SK-N-MC (cell line): ENCODE measurements at places on chromosomes 2 and 18.

DNA sequence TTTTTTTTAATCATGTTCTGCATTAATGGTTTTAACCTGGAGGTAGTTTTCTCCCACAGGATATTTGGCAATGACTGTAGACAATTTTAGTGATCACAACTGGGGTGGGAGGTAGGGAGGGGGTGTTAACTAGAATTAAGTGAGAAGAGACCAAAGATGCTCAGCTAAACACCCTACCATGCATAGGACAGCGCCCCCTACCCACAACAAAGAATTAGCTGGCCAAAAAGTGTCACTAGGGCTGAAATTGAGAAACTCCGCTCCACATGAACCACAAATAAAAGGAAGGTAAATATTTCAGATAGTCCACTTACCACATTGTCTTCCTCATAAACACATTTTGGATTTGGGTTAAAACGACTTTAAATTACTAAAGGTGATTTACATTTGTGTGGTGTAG is 942.6 kb downstream of the SUCLG1 start:
- no peak for DNase-seq

DNA sequence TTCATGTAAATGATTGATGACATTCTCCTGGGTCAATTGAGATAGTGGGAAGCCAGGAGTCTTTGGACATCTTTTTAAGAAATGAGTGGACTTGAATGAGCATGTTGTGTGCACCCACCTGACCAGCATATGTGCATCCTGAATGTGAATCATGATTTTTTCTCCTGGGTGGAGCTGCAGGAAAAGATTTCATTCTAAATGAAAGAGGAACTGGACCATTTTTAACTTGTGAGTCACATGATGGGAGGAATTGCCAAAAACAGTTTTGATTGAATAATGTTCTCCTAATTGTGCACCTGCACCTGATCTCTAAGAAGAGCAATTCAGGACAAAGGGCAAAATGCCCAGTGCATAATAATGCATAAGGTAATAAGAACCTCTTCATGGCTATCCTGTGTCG is 32.3 kb downstream of the COPS8 start:
- DNase-seq: no peak

GRCh38 chr2:59025157-59025757 is 784.1 kb upstream of the FANCL start:
- peak; percentile 1 for DNase-seq

DNA sequence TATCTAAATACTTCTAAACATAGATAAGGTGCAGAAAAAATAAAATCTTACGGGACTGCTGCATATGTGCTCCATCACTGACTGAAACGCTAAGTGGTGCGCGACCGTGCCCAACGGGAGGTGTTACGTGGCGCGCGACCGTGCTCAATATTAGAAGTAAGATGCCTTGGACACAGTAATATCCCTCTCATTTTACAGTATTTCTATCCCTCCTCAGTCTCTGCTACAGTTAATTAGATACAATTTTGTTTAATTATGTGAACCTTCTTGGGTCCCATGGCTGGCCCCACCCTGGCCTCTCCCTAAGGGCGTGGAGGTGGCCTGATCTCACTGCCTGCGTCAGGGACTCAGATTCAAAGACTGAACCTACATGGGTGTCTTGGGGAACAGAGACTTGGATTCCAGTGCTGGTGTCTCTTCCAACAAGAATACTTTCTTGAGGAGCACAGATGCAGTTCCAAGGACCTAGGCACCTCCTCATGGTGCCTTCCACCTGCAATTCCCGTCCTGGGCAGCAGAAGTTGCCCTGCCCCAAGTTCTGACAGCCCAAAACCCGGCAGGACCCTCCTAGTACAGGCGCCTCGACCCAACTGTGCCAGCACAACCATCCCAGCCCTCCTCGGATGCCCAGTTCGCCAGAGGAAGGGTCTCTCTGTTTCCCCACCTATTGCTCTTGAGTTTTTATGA is 59.2 kb downstream of the PARD6G start:
- DNase-seq: no peak

GRCh38 chr18:8860845-8861642 is 155.7 kb downstream of the MTCL1 start:
- DNase-seq: no peak

DNA sequence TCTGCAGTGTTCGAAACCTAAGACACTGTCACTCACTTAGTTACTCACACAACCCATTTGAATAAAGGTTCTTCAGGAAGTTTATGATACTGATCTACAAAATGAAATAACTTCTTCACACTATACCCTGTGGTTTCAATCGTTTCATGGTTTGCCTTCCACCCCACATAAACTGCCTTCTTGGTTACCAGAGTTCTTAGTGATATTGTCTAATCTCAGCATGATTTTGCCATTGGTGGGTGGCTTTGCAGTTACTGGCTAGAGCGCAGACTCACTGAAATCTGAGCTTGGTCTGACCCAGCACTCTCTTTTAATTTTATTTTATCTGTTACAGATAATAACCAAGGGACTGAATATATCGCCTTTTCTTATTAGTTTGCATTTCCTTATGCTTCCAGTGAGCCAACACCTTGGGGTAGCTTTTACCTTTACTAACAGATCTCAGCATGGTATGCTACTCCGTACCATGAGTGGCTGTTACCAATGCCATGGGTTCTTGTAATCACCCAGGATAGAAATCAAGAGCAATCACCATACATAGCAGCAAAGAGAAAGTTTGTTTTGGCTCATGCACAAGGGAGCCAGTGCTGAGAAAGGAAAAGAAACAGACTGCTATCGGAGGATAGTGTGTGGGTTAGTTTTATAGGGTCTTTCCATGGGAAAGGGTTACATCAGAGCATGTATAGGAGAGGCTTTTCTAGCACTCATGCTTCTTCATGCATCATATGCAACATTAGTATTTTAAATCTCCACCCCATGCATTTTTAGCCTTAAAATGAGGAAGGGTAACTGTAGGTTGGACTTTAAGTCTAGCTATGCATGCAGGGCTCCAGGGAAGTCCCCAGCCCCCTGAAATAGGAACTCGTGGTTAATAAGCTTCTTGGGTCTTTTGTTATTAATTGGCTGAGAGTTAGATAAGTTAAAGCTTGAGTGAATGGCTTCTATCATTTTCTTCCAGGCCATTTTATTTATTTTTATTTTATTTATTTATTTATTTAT is 33.3 kb downstream of the ANXA4 start:
- DNase-seq: no peak

DNA sequence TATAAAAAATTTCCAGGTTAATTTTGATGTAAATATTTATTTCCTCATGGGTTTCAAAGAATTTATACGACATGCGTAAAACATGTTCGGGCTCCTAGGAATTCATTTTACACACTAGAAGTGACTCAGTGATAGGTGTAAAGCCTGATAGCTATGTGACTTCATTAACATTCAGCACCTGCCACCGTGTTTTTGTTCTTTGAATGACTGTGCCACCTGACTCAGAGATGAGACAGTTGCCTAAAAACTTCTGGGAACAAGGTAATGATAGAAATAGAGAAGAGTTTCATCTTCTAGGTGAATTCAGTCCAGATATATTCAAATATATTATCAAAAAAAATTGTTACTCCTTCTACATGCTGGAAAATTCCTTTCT is 10.0 kb downstream of the IL1R2 start:
- DNase-seq: no peak

DNA sequence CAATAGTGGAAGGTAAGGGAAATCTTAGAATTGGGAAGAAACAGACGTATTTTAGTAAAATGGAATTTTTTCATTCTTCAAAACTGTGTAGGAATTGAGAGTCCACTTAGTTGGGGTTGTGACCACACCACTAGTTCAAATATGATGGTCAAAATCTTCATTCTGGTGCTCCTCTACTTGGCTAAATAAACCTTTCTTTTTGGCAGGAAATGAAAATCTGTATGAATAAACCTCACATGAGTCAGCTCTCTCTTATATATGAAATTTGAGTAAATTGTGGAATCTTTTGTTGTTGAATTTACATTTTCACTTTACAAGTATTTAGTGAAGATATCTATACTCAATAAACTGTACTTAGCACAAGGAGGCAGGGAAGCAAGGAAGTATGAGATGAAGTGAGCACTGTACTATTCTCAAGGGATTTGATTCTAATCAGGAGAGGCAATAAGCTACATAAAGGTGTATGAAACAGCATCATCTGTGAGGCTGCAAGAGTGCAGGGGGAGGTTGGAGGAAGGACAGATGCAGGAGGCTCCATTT is 20.5 kb downstream of the IL18R1 start:
- no peak for DNase-seq

DNA sequence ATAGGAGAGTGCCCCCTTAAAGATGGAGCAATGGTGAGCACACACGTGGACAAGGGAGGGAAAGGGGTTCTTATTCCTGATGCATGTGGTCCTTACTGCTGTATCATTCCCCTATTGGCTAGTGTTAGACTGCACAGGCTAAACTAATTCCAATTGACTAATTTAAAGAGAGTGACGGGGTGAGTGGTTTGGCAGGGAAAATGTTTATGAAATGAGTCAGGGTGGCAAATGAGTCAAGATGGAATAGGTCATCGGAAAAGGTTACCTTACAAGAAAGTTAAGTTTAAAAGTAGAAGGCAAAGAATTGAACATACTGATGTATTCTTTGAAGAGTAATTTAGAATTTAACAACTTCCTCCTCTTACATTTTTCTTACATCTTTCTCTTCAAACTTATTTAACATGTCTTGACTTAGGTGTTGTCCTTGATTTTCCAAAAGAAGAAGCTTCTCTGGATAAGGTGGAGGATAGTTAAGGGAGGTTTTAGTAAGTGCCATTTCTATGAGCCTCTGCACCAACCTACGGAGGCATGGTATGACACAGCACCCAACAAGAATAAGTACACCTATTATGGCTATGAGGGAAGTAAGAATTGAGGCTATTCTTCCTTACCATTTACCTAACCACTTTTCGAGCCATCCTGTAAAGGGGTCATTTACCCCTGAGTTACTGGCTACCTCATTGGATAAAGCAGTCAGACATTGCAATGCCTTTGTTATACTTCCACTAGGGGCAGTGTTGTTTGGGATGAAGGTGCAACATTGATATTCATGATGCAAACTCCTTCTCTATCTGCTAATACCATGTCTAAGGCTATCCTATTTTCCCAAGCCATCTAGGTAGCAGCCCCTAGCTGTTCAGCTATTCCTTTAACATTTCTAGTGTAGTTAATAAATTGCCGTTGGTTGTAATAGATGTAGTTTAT is 1345.8 kb upstream of the LRRTM1 start:
- no peak for DNase-seq

GRCh38 chr2:178800510-178800909 is 6.7 kb downstream of the TTN start:
- DNase-seq: no peak

GRCh38 chr2:149857344-149857743 is 269.8 kb upstream of the MMADHC start:
- DNase-seq: no peak

DNA sequence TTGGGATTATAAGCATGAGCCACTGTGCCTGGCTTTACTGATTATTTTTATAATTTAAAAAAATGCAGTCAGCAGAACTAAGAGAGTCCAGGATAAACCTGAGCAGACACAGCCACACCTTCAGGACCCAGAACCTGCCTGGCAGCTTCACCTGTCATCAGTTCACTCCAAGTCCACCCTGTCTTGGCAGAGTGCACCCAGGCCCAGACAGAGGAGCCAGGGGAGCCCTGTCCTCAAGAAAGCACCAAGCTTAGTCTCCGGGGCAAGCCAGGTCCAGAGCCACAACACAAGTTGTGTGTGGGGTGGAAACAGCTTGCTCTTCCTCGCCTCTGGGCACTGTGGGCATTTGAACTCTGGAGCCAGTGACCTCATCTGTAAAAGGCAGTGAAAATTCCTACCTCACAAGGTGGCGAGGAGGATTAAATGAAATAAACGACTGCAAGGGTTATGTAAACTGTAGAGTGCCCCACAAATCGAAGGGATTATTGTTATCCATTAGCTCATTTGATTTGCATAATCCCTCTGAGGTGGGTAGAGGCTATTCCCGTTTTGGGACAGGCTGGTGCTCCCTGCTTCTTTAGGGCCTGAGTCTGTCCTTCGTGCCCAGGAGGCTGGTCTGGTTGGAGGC is 24.7 kb downstream of the MYCN start:
- no peak for DNase-seq

DNA sequence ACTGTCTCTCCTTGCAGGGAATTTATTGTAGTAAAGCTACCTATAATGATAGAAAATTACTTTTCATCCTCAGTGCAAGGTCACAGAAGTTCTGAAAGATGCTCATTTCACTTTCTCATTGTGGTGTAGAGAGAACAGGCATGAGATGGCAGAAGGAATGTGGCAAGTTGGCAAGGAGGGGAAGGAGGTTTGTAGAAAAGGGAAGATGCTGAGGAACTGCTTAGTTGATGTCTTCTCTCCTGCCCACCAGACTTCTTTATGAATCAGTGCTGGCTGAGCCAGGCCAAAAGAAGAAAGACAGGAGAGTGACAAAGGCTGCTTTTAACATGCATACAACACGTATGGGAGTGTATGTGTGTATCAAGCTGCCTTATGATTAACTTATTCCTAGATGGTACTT is 164.4 kb downstream of the PRPF40A start:
- no peak for DNase-seq

DNA sequence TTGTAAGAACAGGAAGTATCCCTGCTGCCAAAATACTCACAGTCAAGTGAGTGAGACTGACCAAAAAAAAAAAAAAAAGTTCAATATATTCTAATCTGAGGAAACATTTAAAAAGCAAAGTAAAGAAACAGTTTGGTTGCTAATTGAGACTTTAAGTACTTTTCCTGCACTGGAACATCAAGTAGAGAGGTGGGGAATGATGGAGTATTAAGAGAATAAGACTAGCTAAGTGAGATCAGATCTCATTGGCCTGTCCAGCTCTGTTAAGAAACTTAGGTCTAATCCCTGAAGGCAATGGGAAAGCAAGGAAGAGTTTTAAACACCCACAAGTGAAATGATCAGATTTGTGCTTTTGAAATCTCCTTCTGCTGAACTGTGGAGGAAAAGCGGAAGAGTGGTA is 27.8 kb upstream of the MAP4K3 start:
- DNase-seq: no peak

DNA sequence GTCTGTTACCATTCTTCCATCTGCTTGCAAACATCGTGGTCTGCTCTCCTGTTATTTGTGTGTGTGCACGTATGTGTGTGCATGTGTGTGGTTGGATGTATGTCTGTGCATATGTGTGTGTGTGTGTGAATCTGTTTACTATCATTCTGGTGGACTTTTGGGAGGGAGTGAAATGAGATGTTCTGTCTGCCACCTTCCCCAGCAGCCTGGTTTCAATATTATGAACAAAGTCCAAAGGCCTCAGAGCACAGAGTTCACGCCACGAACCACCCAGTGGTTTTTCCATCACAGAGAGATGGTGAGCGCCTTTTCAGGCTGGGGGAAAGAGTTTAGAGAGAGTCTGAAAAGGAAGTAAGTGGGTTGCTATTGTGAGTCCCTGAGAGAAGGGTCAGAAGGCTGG is 67.1 kb upstream of the YWHAQ start:
- DNase-seq: no peak

GRCh38 chr2:28632791-28633190 is 118.8 kb upstream of the PPP1CB start:
- no peak for DNase-seq

- DNase-seq: no peak
These were observed 8.7 kb downstream of the OSBPL1A start for GRCh38 chr18:24388957-24389356.

- DNase-seq: no peak
These were observed 132.4 kb upstream of the RAB6C start for GRCh38 chr2:129847043-129847442.

GRCh38 chr2:148130581-148130980 is 109.7 kb downstream of the MBD5 start:
- no peak for DNase-seq
